ENCODE measurements at places on chromosomes 3 and 15.
A peak's percentile ranks its signal among the peaks of the same experiment; 100 is the strongest.

DNA sequence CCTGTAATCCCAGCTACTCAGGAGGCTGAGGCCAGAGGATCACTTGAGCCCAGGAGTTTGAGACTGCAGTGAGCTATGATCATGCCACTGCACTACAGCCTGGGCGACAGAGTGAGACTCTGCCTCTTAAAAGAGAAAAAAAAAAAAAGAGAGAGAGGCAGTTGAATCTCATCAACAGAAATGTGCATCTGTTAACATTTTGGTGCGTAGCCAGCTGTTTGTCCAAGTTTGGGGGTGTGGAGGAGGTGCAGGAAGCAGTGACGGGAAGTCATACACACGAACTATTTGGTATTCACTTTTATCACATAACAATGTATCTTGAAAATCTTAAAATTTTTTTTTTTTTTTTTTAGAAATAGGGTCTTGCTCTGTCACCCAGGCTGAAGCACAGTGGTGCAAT is 18.2 kb upstream of the CEMIP start:
- DNase-seq: no peak

- no peak for DNase-seq
Observed at GRCh38 chr15:95281470-95281869, 1049.0 kb upstream of the NR2F2 start.

DNA sequence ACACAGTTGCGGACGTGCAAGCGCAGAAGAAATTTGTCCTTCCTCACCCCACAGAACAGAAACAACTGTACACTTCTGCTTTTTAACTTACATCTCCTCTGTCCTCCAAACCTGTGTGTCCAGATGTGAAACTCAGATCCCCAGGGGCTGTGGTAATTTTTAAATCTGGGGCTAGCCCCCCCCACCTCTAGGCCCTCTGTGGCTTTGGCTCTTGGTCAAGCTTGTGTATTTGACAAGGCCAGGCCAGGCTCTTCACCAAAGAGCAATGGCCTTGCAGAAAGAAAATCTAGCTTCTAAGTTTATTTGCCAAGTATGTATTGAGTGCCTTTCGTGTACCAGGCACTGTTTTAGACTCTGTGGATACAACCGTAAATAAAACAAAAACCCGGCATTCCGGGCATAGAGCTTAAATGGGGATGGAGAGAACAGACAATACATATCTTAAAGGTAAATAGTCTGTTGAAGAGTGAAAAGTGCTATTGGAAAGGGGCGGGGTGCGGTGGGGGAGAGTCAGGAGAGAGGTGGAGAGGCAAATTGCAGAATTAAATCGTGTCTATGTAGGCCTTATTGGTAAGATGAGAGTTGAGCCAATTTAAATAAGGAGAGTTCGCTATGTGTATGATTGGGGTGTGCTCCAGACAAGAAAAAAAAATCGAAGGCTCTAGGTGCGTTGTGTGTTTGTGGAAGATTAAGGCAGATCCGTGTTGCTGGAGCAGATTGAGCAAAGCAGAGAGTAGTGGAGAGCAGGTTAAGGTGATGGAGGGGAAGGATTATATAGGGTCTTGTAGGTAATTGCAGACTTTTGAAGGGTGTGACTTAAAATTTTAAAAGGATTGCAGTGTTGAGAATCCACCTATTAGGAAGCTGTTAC is 781 bp upstream of the DPH6 start:
- peak; percentile 0 for DNase-seq

- no peak for DNase-seq
Observed at GRCh38 chr15:47741082-47741481, 23.8 kb downstream of the SEMA6D start.

- DNase-seq: no peak
Observed at GRCh38 chr3:39757307-39757706, 52.1 kb upstream of the MYRIP start.

Data from CD4-positive, alpha-beta T cell (primary cell).